ENCODE measurements at places on chromosomes 2 and 18.

- DNase-seq: peak; percentile 35
Observed at GRCh38 chr2:241703032-241703604, 1.3 kb downstream of the ING5 start.

DNA sequence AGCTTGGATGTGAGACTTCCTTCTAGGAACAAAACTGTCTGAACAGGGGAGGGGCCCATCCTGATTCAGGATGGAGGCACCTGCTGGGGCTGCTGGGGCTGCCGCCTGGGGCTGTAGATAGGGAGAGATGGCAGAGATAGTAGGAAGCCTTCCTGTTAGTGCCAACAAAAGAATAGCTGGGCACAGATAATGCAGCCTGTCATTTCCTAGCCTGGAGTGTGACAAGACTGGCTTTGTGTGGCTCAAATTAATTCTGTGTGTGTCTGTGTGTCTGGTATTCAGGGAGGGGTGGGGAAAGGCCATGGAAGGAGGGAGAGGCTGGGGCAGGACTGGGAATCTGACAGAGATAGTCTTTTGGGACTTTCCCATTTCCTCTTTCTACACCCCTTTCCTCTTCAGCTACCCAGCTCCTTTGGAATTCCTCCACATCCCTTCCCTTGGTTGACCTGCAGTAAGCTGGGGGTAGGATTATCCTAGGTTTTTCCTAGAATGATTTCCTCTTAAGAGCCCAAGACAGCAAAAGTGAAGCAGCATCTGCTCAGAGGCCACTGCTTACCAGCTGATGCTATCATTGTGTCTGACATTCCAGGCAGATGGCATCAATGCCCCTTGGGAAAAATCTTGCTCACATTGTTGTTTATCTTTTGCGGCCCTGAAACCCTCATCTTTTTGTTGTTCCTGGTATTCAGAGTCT lies 144.9 kb upstream of the LHCGR start:
- DNase-seq: no peak

DNA sequence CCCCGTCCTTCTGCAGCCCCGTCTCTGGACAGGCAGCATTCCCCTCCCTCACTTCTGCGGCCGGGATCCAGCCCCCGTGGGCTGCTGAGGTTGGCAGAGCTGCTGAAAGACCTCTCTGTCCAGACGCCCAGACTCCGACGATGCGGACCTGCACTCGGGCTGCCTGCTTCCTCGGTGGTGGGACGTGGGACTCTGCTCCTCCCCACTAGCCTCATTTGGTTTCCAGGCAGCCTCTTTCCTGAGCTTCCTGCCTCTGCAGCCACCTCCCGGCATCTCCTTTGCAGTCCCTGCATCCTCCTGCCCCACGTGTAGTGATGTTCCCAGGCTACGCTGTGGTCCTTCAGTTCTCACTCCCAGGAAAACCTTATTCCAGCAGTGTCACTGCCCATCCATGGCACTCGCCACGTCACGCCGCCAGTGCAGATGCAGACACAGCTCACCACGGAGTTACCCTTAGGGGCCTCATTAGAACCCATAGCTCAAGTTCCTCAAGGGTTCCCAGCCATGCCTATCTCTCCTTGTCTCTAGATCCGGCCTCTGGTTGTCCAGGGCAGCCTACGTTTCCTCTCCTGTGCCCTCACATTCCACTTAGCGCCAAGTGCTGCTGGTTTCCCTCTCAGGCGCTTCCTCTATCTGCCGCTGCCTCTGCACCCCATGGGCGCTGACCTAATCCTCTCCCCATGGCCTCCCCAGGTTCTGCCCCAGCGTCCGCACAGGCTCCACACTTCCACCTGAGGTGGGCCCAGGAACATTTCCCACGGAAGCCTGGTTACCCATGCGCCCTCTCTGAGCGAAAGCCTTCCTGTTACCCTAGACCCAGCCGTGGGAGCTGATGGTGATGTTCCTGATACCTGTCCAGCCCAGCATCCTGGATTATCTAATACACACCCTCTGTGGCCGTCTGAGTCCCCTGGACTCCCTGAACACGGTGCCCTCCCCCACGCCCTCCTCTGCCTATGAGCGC lies 318.3 kb upstream of the MYT1L start:
- no peak for DNase-seq

DNA sequence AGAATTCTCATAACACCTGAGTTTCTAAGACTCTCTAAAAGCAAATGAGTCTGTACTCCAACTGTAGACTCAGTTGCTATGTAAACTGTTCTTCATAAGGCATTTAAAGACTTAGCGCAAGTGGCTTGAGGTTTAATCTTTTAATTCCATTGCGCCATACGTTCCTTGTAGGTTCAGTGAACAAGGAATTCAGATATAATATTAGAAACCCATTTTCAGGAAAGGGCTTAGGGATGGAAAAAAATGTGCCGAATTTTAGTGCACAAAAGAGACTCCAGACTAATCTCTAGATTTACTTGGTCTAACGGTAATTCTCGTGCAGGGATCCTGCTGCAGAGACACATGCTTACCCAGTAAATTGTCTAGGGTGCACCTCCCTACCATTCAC lies 268.9 kb upstream of the TANK start:
- DNase-seq: no peak

DNA sequence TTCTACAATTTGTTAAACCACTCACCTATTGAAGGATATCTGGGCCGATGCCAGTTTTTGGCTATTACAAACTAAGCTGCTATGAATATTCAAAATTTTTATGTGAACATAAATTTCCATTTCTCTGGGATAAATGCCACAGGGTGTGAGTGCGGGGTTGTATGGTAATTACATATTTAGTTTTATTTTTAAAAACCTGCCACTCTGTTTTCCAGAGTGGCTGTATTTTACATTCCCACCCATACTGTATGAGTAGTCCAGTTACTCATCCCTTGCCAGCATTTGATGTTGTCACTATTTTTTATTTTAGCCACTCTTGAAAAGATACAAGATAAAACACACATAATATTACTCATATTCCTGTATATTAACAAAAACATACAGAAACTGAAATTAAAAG lies 22.9 kb downstream of the GRP start:
- no peak for DNase-seq

All from cerebellum (tissue), 4 donors.